Left renal cortex interstitium (tissue), 4 donors: ENCODE measurements at places on chromosomes 11 and 22. TPM values are rescaled to one million over a fixed set of nuclear protein-coding genes. Genes with fewer than 3 reads are reported as not detected.

- no peak for DNase-seq
Observed at GRCh38 chr22:24144056-24144777, 37.1 kb upstream of the SUSD2 start.

The RIMBP3C gene
- polyA plus RNA-seq, result 0.39 TPM

- DNase-seq, result no peak
Observed at GRCh38 chr11:1345737-1346513, 36.5 kb upstream of the TOLLIP start.

The SPA17 gene
- polyA plus RNA-seq, result 18.8 TPM

DNA sequence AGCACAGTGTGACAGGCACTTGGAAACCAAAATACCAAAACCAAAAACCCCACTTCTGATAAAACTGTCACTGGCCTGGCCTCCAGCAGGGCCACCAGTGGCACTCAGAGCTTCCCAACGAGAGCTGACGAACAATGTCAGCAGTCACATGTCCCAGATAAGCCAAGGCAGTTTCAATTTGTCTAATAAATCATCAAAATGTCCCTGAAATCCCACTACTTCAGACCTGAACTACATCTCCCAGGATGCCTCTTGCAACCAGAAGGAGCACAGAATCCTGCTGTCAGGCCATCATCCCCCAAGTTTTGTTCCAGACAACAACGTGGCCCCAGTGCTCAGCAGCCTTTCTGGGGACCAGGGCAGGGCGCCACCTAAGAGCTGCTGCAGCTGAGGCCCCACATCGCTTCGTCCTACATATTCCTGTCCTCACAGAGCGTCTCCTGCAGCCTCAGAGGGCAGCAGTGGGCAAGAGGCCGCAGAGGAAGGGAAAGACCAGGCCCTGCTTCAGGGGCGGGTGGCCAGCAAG is 25.1 kb downstream of the LRFN4 start:
- DNase-seq, result no peak

DNA sequence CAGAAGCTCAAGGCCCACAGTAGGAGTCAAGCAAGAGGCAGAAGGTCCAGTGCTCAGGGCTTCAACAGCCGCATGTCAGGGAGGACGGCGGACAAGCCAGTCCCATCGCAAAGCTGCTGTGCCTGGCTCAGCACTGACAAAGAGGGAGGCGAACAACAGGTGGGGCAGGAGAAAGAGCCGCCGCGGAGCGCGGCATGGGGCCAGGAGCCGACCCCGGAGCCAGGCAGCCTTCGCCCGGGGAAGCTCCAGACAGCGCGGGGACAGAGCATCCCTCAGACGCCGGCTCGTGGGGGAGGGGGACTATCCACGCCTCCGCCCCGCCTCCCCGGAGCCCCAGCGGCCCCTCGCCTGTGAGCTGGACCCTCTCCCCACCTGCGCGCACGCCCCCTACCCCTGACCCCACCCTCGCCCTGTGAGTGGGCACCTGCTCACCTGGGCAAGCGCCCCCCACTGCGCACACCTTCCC is 369 bp downstream of the DHCR7 start:
- peak; percentile 7 for DNase-seq

GRCh38 chr11:95589893-95590612 is 199.5 kb downstream of the FAM76B start:
- no peak for DNase-seq

The SCGB1D2 gene
- 1.7 TPM for polyA plus RNA-seq

The PLAAT5 gene
- polyA plus RNA-seq, result 0.87 TPM

DNA sequence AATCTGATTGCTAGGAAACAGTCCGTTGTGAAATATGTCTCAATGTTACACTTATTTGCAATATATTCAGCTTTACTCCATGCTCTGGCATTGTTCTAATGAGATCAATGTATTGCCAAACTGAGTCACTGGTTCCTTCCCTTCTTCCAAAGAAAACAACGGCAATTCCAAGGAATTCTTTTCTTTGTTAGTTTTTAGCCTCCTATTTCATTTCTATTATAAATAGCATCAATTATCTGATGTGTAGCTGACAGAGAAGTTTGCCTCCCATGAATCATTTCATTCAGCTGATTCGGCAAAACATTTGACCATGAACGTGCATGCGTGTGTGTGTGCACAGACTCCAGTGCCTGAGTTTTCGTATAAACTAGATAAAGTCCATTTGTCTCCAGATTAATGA is 346.8 kb downstream of the ETS1 start:
- DNase-seq, result no peak

DNA sequence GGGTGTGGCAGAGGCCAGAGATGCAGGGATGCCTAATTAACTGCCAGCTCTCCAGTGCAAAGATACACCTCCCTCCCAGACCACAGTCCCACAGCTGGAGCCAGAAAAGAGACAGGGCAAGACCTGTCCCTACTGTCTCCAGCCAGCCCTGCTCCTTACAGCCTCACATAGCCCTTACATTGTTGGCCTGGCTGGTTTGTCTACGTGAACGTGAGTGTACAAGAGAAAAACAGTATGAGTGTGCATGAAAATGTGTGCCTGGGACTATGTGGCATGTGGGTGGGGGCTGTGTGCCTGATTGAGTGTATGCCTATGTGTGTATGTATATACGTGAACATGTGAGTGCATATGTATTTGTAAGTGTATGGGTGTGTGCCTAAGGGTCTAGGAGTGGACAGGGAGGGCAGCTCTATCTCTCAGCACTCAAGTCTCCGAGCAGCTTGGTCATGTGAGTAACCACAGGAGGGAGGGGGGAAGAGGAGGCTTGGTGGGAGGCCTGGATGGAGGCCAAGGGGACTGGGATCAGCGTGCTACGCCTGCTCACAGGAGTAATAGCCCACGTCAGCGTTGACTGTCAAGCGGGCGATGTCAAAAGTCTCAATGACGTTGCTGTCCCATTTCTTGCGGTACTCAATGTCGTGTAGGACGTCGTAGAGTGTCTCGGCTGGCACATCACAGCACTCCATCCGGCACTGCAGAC is 6.6 kb upstream of the ARAP1 start:
- DNase-seq, result no peak

GRCh38 chr22:50525858-50526107 is 385 bp upstream of the SCO2 start:
- no peak for DNase-seq
